ENCODE measurements at places on chromosomes 6 and 20.

DNA sequence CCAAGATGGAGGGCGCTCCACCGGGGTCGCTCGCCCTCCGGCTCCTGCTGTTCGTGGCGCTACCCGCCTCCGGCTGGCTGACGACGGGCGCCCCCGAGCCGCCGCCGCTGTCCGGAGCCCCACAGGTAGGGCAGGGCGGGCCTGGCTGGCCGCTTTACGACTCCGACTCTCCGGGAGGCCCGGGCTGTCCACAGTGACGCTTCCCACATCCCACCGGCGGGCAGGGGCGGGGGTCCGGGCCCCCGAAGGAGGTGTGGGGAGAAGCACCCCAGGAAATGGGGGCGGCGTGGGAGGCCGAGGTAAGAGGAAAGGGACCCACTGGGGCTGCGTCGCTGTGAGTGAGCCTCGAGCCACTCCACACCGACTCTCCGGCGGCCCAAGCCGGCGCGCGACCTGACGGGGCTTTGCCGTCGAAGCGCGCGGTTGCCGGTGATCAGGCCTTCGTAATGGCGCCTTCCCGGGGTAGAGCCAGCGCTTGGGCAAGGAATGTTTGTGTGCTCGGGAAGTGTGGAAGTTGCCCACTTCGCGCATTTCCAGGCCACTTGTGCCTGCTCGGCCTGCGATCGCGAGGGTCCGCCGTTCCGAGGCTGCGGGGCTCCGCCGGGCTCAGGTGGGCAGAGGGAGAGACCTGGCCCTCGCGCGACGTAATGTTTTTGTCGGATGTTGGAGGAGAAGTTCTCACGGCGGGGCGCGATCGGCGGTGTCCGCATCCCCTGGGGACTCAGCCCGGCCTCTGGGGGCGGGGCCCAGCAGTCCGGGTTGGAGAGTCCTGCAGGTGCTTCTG lies 427 bp downstream of the GINM1 start:
- DNase-seq: peak; percentile 77

GRCh38 chr6:167525774-167526173 lies 200.9 kb downstream of the TTLL2 start:
- no peak for DNase-seq

DNA sequence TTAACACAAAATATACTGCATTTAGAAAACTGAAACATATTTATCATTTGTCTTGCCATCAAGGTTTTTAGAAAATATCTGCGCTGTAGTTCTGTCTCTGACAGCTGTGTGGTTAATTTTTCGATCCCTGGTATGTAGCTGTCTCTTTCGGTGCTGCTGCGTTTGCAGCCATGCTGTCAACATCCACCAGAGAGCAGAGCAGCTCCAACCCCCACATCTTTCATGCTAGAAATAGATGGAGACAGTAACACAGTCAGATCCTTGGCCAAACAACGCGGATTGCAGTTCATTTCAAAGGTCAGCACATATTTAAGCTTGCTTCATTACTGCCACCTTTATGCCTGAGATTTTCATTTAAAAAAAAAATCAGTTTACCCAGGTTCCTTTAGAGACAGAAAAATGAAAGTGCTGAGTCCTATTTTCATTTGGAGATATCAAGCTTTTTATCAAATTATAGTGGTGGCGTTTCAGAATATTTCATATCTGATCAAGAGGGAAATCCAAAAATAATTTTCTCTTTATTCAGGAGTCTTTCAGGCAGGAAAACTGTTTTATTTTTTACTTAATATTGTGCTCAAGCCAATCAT lies 157.7 kb upstream of the MMS22L start:
- peak; percentile 42 for DNase-seq

GRCh38 chr20:6956056-6956455 lies 188.6 kb downstream of the BMP2 start:
- no peak for DNase-seq

- DNase-seq: no peak
Measured at GRCh38 chr6:35737413-35738211, 780 bp downstream of the ARMC12 start.

GRCh38 chr6:14275493-14275851 lies 157.9 kb downstream of the CD83 start:
- no peak for DNase-seq

DNA sequence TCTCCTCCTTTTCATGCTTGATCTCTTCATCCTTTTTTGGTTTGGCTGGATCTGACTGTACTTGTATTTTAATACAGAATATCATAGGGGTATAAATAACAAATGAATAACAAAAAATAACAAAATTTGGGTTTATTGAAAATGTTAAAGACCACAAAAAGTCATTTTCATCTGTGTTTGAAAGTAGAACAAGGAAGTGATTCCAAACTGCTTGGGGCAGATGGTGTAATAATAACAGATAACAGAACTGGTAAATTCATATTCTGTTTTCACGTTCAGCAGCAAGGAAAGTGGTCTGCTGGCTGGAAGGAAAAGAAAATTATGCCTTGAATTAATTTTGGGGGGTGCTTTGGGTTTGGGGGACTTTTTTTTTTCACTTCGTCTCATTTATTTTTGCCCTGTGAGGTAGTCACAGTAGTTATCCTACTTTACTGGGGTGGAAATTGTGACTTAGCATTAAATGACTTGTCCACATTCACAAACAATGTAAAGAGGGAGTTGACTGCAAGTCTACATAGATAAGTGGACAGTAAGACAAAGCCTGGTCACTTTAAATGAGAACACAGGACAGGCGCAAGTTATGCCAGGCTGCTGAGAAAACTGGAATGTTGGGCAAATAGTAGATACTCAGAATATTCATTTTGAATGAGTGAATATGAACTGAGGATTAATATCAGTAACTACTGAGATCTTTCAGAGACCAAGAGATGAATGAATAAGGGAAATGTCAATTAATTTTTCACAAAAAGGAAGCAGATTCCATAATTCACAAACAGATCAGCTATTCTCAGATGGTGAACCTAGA lies 193.9 kb upstream of the CITED2 start:
- DNase-seq: no peak

- DNase-seq: no peak
Measured at GRCh38 chr20:10282979-10283456, 64.4 kb downstream of the SNAP25 start.

GRCh38 chr6:36360241-36361054 lies 23.8 kb upstream of the BNIP5 start:
- DNase-seq: peak; percentile 77

DNA sequence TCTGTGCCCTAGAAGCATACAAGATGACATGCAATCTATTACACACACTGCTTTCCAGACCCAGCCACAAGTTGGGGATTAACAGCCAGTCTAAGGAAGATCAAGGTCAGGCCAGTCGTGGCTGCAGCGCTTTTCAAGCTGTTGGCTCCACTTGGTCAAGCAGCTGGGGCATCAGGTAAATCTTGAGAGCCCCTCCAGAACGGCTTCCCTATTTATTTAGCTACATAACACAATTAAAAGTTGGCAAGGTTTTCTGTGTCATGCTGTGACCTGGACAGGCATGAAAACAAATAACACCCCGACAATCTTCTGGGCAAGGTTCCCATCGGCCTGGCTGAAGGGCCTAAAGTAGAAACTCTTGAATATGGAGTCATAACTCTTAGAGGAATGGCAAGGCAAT lies 524.3 kb downstream of the PRKN start:
- DNase-seq: no peak

DNA sequence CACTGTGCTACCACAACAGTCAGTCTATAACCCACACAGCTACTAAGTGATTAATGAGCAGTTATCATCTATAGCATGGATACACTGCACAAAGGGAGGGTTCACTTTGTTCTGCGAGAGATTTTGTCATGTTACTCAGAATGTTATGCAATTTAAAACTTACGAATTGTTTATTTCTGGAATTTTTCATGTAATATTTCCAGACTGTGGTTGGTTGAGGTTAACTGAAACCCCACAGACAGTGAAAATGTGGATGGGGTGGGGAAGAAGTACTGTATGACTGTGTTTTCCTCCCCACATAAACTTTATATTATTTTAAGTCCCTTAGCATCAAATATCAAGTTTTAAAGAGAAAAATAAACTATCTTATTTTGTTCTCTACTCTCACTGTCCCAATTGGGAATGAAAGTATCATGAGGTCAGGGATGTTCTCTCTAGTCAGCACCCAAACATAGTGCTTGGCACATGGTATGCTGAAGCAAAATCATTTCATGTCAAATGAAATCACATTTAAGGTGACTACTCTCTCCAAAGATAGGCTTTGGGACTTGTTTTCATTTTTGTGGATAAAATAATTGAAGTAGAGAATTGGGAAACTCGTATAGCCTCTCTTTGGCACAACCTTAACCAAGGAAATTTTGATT lies 25.4 kb downstream of the DOP1A start:
- DNase-seq: no peak

GRCh38 chr20:50991076-50991475 lies 31.8 kb downstream of the KCNG1 start:
- no peak for DNase-seq

- DNase-seq: peak; percentile 17
Measured at GRCh38 chr6:44701637-44702101, 314.2 kb downstream of the CDC5L start.

GRCh38 chr20:44785768-44786167 lies 24.6 kb downstream of the RIMS4 start:
- DNase-seq: peak; percentile 64

DNA sequence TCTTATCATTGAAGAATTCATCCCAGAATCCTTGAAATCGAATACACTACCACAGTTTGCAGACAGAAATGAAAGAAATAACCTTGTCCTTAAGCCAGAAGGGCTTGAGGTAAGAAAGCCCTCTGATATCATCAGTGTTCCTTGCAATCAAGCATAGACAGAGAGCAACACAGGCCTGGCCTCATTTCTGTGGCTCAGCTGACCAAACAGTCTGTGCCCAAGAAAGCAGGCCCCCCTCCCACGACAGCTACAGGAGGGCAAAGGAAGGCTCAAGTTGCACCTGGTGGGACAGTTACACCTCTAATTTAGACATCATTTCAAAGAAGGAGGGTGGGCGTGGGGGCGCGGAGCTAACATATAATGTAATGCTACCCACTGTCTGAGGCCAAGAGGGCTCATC lies 21.6 kb downstream of the KIF16B start:
- DNase-seq: no peak

DNA sequence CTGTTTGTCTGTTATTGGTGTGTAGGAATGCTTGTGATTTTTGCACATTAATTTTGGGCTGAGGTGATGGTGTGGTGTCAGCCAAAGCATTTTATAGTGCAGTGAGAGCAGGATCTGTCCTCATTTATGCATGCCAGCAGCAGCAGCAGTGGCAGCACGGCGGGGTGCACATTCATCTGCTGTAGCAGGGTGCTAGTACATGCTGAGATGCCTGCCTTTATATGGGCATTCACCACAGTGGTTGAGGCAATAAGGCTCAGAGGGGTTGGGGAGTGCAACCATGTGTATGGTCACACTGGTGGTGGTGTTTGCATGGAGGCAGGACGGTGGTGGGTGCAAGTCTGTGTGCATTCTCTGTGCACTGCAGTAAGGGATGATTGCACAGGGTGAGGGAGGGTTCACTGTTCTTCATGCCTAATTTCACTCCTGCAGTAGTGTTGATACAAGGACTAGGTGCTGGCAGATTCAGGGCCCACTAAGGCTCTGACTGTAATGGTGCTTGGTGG lies 129.3 kb upstream of the SYNCRIP start:
- DNase-seq: no peak

All from WTC11 (cell line).